Daoy (cell line): ENCODE measurements at places on chromosomes 1 and 21. TPM values are rescaled to one million over a fixed set of nuclear protein-coding genes. Genes with fewer than 3 reads are reported as not detected.

- DNase-seq, result no peak
Measured at GRCh38 chr1:187481581-187482148, 652.9 kb downstream of the PLA2G4A start.

GRCh38 chr1:27562534-27563340 is 41.2 kb downstream of the AHDC1 start:
- no peak for DNase-seq

GRCh38 chr1:107935396-107936064 is 29.4 kb downstream of the VAV3 start:
- peak; percentile 16 for DNase-seq

- DNase-seq, result peak; percentile 51
Measured at GRCh38 chr1:87642581-87643221, 314.0 kb downstream of the LMO4 start.

GRCh38 chr1:31230378-31230777 is 9.3 kb downstream of the NKAIN1 start:
- DNase-seq, result no peak

DNA sequence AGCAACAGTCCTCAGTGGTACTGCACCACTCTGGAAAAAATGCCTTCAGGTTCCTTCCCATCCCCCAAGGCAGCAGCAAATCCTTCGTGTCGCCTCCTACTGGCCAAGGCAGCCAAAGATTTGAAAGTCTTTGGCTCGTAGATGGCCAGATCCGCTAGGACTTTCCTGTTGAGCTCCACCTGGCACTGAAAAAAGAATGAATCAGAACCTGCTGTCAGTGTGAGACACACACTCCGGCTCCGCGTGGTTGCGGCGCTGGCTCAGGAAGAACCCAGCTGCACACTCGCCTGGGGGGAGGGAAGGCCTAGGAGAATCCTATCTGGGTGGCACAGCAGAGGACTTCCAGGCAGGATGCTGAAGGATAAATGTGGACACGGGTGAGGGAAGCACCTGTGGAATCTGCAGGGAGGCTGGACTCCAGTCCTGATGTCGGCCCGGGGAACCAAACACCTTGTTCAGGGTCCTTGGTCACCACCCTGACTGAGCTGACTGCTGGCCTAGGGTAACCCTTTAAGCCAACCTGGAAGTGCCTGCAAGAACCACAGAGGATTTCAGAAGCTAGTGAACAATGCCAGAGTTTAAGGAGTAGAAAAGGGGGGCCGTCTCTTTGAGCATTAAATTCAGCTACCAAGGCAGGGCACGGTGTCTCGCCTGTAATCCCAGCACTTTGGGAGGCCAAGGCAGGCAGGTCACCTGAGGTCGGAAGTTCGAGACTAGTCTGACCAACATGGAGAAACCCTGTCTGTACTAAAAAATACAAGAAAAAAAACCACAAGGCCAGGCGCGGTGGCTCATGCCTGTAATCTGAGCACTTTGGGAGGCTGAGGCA is 3.2 kb upstream of the CCNL2 start:
- DNase-seq, result peak; percentile 63

DNA sequence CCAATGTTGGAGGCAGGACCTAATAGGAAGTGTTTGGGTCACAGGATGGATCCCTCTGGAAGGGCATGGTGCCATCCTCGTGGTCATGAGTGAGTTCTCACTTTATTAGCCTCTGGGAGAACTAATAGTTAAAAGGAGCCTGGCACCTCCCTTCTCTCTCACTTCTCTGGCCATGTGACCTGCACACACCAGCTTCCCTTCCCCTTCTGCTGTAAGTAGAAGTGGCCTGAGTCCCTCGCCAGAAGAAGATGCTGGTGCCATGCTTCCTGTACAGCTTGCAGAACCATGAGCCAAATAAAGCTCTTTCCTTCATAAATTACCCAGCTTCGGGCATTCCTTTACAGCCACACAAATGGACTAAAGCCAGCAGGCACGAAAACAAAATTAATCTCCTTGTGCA is 23.6 kb downstream of the ACOT7 start:
- DNase-seq, result no peak

DNA sequence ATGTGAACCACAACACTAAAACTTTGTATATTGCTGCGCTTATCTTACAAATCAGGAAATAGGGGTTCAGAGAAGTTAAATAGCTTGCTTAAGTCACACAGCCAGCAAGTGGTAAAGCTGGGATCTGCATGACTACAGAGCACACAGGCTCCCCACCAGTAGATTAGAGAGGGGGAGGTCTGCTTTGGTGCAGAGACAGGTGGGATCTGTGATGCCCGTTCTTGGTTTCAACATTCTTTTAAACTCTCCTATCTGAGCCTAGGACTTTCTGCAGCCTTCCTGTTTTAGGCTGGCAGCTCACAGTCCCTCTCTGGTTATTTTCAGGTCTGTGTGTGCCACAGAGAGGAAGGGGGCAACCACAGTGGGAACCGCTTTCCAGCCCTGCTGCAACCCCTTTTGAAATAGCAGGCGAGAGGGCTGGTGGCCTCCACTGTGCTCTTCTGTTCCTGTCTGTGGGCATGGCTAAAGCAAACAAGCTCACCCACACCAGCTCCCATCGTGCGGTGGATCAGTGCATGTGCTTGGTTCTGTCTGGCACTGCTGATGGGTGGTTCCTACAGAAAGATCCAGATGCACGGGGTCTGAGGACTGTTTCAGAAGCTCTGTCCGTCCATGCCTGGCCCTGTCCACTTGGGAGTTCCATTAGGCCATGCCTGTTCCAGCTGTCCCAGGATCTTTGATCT is 1.7 kb upstream of the IL6R start:
- no peak for DNase-seq

- DNase-seq, result no peak
Measured at GRCh38 chr1:91784191-91784590, 101.8 kb downstream of the TGFBR3 start.

DNA sequence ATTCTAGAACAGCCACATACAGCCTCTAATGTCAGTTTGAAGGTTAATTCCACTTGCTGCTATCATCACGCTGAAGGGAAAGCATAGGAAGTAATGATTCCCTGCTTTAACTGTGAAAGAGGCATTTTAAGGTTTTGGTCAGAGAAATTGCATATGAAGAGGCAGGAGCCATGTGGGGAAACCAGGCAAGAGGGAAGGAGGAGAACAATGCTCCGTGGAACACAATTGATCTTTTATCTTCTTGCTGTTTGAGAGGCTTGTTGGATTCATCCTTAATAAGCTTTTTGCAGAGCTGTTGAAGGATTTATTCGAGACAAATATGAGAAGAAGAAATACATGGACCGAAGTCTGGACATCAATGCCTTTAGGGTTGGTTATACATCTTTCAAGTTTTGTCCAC is 35.9 kb downstream of the SMAP2 start:
- no peak for DNase-seq

The KCNN3 gene
- total RNA-seq, result 9.1 and 16.8 TPM in 2 replicates

The C1orf87 gene
- total RNA-seq, result not detected in 2 replicates

The HAPLN2 gene
- total RNA-seq, result 0.23 TPM in 1 of 2 replicates, not detected in the other

The CCDC17 gene
- 1.1 and 1.2 TPM in 2 replicates for total RNA-seq

The IQCC gene
- total RNA-seq, result 3.0 and 3.8 TPM in 2 replicates

The AMY1C gene
- total RNA-seq, result not detected in 2 replicates

The SLAMF7 gene
- total RNA-seq, result 0.03 and 0.91 TPM in 2 replicates

The TTC24 gene
- not detected in 2 replicates for total RNA-seq

The RGS8 gene
- total RNA-seq, result not detected in 2 replicates
